Tongue (tissue), 3 donors: ENCODE measurements at places on chromosomes 7 and 10.

DNA sequence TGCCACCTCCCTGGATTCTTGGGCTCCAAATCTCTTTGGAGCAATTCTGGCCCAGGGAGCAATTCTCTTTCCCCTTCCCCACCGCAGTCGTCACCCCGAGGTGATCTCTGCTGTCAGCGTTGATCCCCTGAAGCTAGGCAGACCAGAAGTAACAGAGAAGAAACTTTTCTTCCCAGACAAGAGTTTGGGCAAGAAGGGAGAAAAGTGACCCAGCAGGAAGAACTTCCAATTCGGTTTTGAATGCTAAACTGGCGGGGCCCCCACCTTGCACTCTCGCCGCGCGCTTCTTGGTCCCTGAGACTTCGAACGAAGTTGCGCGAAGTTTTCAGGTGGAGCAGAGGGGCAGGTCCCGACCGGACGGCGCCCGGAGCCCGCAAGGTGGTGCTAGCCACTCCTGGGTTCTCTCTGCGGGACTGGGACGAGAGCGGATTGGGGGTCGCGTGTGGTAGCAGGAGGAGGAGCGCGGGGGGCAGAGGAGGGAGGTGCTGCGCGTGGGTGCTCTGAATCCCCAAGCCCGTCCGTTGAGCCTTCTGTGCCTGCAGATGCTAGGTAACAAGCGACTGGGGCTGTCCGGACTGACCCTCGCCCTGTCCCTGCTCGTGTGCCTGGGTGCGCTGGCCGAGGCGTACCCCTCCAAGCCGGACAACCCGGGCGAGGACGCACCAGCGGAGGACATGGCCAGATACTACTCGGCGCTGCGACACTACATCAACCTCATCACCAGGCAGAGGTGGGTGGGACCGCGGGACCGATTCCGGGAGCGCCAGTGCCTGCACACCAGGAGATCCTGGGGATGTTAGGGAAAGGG, 913 bp downstream of the NPY start:
- DNase-seq, result peak; percentile 13

DNA sequence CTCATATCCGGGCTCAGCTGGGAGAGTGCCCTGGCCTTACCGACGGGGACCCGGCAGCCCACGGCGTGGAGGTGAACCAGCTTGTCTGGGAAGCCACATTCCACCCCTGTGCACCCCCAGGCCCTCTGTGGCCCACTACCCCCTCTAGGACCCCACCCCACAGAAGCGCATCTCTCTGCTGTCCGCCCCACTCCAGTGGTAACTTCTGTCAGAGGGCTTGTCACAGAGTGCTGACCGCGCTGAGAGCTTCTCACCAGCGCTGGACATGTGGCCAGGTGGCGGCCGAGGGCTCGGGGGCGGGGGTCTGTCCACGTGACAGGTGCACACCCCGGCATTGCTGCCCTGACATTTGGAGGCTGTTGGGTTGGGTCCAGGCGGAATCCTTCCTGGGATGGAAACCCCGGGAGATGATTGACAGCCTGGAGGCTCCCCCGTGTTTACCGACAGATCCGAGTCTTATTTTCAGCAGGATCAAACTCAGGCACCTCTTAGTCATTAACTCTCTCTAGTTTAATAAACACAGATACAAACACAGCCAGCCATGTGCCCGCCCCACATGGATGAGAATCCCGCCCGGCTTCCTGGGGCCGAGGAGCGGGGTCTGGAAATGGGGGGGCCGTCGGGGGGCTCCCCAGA, 5.1 kb downstream of the ELFN1 start:
- DNase-seq, result no peak

GRCh38 chr7:44388089-44388970, 62.9 kb upstream of the CAMK2B start:
- no peak for DNase-seq

GRCh38 chr10:75456122-75456521, 24.7 kb downstream of the LRMDA start:
- no peak for DNase-seq

DNA sequence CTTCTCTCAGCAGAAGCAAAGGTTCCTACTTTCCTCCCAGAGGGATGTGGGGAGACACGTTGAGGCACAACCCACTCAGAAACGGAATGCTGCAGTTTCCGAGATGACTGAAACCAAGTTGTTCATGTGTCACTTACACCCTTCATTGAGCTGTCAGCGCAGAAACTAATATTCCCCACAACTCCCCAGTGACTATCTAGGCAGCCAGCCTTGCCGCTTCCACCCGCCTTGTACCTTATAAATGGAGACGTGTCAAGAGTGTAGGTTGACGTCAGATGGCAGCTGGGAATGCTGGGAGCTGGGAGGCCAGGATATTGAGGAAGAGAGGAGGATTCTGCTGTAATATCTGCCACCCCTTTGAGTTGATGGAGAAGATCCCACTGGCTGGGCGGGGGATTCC, 15.1 kb downstream of the GPR26 start:
- DNase-seq, result no peak

DNA sequence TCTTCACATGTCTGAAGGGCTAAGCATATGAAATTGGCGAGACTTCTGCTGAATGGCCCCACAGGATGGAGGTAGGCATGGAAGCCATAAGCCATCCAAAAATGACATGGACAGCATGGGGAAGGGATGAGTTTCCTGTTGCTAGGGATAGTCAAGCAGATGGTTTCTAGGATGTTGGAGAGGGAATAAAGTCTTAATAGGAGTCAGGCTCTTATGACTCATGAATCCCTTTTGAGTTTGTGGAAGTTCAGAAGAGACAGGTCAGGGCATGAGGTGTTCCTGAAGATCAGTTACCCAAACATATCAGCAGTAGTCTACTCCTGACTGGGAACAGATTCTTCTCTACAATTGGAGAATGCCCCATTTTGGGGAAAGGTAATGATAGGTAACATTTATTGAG, 243.9 kb downstream of the REEP3 start:
- DNase-seq, result no peak

DNA sequence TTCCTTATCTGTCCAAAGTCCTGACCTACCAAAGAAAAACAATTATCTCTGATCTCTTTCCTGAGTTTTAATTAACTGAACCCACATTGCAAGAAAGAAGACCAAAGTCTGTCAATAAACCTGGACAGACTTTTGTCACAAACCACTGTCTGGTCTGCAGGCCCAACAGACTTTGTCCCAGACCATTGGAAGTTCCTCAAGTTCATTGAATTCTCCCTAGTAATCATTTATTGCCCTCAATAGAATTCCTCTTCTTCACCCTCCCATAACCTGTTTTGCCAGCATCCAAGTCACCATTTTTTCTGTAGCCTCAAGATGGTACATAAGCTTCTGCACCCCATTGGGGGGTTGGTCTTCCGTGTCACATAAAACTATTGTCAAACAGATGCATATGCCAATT, 3.9 kb upstream of the DNMBP start:
- no peak for DNase-seq

- peak; percentile 85 for DNase-seq
Observed at GRCh38 chr10:4283846-4284610, 499.0 kb upstream of the KLF6 start.

GRCh38 chr10:95896071-95896850, 11.5 kb upstream of the CC2D2B start:
- no peak for DNase-seq

GRCh38 chr10:87860816-87861403, 2.4 kb downstream of the KLLN start:
- DNase-seq, result no peak

- DNase-seq, result no peak
Observed at GRCh38 chr7:11935905-11936304, 103.9 kb upstream of the THSD7A start.

GRCh38 chr10:126080291-126080825, 184.0 kb downstream of the FANK1 start:
- no peak for DNase-seq

DNA sequence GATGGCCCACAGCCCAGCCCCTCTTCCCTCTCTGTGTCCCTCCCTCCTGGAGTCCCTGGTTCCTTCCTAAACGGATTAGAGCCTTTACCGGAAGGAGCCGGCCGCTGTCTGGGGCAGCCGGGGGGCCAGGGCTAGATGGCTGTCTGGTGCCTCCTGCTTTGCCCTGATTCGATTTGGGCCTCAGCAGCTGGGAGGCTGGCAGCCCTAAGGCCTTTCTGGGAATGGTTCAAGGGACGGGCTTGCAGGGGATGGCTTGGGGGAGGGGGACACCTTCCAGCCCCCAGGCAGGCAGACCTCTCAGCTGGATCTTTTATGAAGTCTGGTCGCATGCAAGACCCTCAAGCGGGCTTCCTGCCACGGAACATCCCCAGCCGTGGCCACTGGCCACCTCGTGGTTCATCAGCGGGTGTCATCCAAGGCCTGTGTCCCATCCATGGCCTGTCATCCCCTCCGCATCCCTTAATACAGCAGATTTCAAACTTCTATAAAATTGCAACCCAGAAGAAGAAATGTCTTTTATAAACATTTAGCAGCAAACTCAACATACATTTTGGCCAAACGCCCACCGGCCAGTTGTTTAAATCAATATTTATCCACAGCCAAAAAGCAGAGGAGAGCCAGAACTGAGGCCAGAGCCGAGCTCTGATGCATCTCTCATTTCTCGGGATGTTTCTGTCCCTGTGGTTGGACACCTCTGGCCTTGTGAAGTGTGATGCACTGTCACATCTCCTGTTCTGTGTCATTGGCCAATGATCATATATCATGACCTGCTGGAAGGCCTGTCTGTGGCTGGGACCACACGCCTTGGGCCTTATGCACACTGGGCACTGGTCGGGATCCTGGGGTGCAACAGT, 52.0 kb downstream of the GTF2IRD1 start:
- DNase-seq, result peak; percentile 91

GRCh38 chr7:143906151-143906550, 4.2 kb upstream of the TCAF1 start:
- no peak for DNase-seq

DNA sequence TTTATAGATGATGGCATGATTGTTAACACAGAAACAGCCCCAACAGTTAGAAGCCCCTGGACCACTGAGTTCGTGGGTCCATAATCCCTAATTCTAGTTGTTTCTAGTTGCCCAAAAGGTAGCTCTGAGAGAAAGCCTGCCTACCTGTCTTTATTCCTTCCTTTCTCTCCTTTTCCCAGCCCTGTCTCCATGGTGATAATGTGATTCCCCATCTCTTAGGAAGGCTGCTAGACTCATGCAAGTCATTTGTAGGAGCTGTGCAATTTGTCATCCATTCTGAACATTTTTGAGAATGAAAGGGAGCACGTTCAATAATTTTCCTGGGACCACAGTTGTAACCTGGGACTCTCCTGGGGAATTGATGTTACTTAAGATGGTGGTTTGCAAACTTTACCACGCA, 183.4 kb downstream of the EMX2 start:
- no peak for DNase-seq

DNA sequence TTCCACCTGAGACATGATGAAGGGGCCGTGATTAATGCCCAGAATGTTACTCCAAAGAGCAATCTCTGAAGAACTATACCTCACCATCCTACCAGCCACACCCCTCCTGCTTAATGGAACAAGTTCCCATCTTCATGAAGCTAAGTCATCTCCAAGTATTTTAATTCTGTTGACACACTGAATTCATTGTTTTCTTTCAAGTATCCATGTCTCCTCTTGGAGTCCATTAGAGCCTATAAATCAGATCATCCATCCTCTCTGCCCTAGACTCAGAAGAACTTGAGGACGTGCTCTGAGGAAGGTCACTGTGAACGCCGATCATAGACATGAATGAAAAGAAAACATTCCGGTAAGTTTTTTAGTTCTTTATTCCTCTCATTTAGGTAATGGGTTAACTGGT, 126.8 kb downstream of the RSU1 start:
- no peak for DNase-seq

GRCh38 chr10:18582803-18583202, 68.6 kb downstream of the NSUN6 start:
- no peak for DNase-seq

- DNase-seq, result no peak
Observed at GRCh38 chr10:24883176-24883575, 69.2 kb downstream of the PRTFDC1 start.

GRCh38 chr10:24597426-24597825, 126.3 kb downstream of the ARHGAP21 start:
- DNase-seq, result peak; percentile 8

DNA sequence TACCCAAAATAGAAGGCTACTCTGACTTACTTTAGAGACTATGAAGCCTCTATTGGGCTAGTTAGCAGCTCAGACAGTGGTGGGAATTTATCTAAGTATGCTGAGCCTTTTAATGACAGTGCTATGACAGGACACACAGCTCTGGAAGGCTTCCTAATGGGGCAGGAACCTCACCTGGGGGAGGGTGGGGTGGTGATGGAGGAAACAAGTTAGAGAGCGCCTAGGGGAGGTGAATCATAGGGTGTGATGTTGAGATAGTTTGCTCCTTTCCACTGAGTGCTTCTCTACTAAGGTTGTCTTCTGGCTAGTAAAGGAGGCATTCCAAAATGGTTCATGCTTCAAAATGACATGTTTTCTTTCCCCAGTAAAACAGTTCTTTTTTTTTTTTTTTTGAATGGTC, 42.1 kb downstream of the PPP1R9A start:
- no peak for DNase-seq

- DNase-seq, result no peak
Observed at GRCh38 chr7:106116161-106116704, 4.1 kb upstream of the SYPL1 start.

GRCh38 chr7:18552316-18552916, 56.9 kb downstream of the HDAC9 start:
- no peak for DNase-seq

- peak; percentile 13 for DNase-seq
Observed at GRCh38 chr10:118369641-118370205, 27.6 kb upstream of the FAM204A start.

DNA sequence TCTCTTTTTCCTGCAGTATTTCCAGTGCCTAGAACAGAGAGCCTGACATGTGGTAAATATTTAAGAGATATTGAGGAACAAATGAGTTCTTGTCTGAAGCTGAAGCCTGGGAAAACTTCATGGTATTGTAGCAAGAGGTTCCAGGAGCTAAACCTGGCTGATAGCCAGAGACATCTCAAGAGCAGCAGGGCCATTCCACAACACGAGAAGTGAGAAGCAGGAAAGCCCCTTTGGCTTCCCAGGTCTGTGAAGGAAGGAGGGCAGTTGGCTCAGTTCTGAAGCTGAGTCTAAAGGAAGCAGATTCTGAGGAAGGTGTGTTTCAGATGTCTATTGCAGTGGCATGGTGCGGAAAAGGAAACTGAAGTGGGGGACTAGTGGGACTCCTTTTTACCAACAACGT, 63.8 kb upstream of the FAM204A start:
- DNase-seq, result no peak

DNA sequence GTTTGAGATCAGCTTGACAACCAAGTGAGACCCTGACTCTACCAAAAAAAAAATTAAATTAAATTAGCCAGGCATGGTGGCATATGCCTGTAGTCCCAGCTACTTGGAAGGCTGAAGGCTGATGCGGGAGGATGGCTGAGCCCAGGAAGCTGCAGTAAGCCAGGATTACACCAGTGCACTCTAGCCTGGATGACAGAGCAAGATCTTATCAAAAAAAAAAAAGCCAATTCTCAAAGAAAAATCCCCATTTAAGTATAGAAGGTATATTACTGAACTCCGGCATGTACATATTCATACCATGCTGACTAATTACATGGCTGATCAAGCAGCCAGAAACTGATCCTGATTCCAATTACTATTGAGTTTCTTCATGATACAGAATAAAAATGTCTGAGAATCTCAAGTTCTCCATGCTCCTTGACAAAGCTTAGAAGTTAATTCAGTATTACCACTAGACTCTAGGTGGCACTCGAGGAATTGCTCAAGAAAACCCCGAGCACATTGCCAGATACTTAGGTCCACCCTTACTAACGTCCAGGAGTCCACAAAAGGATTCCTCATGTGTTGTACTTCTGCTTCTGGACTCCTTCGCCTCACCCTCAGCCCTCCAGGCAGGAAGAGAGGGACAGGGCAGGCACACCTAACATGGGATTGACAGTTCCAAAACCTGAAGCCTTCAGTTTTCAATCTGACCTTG, 148.9 kb downstream of the PARD3 start:
- peak; percentile 88 for DNase-seq
